Stimulated activated CD4-positive, alpha-beta T cell treated with anti-CD3 and anti-CD28 coated beads, TNF-alpha, amount 100 ng/mL, for 1 hour (primary cell): ENCODE measurements at places on chromosomes 1 and 21.

- DNase-seq, result no peak
Measured at GRCh38 chr1:55315552-55315951, 100.4 kb upstream of the USP24 start.

DNA sequence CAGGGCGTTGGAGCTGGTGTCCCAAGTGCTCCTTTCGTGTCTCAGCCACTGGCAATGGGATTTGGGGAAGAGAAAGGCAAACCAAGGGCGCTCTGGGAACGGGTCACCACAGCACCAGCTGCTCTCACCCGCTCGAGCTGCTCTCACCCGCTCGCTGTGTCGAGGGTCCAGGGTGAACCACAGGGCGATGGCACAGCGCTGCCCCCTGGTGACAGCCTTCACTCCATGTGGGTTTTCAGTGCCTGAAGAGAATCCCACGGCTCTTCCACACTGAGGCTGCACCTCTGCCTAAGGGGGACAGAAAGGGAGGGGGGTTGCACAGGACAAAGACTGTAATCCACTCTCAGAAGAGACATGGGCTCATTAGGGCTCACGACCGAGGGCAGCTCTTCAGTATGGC lies 7.1 kb upstream of the CLDN19 start:
- DNase-seq, result peak; percentile 36

DNA sequence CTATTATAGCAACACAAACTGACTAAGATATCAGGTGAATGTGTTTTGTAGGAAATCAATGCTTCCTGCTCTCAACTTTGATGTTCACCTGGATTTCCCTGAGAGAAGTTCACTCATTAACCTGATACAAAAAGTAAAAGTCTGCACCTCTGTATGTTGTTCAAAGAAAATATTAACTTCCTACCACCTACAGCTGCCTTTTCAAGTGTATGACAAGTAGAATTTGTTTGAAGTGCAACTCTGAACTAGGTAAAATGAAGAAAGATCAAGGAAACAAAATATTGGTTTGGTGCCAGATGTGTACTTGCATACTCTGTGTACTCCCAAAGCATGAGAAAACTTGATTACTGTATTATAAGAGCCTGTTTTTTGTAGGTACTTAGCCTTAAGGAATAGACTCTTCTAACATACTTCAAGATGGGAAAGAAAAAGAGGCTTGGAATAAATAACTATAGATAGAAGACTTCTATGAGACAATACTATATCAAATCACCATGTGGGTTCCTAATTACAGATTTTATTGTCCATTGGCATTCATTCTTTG lies 193.4 kb downstream of the APP start:
- DNase-seq, result no peak

DNA sequence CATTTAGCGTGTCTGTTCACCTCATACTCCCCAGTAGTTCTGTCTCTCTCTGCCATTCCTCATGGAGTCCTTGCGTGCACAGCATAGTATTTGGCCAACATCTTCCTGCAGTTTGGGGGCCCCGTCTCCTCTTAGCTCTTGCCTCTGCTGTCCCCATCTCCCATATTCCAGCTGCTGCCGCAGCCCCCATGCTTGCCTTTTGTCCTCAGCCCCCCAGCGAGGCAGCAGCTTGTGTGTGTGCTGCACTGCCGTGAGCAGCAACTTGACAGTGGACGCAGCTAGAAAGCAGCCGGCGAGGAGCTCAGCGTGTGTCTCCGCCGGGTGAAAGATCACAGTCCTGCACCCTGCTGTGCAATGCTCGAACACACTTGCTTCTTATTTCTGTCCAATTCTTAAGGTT lies 164.2 kb upstream of the COL6A1 start:
- DNase-seq, result no peak

- no peak for DNase-seq
Measured at GRCh38 chr1:29096231-29096886, 27.3 kb downstream of the TMEM200B start.

GRCh38 chr1:222896630-222897526 lies 82.0 kb downstream of the DISP1 start:
- DNase-seq, result no peak

DNA sequence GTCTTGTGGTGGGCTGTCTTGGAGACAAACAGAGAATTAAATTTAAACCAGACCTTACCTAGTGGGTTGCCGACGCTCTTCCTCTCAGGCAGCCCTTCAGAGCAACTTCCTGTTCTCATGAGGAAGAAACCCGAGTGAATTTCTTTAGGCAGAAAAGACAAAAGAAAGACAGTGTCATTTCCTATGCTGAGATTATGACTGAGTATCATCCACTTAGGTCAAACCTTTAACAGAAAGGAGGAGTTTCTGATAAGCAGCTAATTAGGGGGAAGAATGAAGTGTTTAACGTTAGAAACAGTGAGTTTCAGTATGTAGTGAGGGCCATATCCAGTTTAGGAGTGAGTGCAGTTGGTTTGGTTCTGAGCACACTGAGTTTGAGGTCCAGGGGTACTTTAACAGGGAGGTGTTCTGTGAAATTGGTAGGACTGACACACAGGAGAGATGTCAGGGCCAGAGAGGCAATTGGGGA lies 38.7 kb downstream of the FASLG start:
- DNase-seq, result no peak
